ENCODE measurements at places on chromosomes 16 and 17. TPM values are rescaled to one million over a fixed set of nuclear protein-coding genes. Genes with fewer than 3 reads are reported as not detected.

DNA sequence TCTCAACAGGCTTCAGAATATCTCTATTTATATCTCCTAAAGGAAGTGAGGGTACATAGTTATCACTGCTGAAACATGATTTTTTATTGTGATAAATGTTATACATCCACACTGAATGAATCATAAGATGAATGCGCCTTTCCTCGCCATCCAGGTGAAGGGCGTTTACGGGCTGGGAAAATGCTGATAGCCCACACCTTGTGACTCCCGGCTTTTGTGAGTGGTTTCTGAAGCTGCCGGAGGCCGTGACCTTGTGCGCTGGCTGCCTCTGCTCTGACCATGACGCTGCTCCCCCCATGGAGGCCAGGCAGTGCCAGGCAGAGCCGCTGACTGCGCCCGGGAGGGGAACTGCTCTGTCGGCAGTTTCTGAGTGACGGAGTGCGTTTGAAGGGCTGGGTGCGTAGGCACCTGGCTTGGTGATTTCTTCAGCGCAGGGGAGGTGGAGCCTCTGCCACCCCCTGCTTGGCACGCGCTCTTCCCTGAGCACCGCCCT is 97.2 kb downstream of the RAP1GAP2 start:
- no peaks in the 10 kb centered on the region for H3K27me3 ChIP-seq
- no peak for DNase-seq
- H3K36me3 ChIP-seq: no peaks in the 10 kb centered on the region
- H3K27ac ChIP-seq: no peak overlapping the region
- H3K4me1 ChIP-seq: no peaks in the 10 kb centered on the region

Gene ZG16
- total RNA-seq: not detected

DNA sequence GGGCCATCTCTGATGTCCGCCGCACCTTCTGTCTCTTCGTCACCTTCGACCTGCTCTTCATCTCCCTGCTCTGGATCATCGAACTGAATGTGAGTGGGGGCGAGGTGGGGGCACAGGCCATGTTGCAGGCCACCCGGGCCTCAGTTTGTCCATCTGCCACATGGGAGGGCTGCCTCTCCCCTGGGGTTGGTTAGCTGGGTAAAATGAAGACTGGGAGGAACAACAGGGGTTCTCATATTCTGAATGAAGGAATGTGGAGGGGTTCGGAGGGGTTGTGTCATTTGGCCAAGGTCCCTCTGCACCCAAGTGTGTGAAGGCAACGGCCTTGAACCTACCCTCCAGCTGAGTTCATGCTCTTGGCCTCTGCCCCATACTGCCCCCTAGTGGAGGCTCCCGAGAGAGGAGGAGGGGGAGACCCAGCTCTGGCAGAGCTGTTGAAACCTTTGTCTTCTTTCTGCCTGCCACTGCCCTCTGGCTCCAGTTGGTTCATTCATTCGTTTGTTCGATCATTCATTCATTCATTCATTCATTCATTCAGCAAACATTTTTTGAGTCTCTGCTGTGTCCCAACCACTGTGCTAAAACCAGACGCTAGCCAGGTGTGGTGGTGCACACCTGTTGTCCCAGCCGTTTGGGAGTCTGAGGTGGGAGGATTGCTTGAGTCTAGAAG is 11.4 kb upstream of the TCAP start:
- H3K36me3 ChIP-seq: peaks cover 49% of the 10 kb centered on the region
- no peak overlapping the region for H3K27ac ChIP-seq

- no peak for DNase-seq
- H3K27me3 ChIP-seq: no peaks in the 10 kb centered on the region
- no peak overlapping the region for H3K4me3 ChIP-seq
- H3K36me3 ChIP-seq: no peaks in the 10 kb centered on the region
These were observed 84.8 kb downstream of the GLG1 start for GRCh38 chr16:74522160-74522559.

DNA sequence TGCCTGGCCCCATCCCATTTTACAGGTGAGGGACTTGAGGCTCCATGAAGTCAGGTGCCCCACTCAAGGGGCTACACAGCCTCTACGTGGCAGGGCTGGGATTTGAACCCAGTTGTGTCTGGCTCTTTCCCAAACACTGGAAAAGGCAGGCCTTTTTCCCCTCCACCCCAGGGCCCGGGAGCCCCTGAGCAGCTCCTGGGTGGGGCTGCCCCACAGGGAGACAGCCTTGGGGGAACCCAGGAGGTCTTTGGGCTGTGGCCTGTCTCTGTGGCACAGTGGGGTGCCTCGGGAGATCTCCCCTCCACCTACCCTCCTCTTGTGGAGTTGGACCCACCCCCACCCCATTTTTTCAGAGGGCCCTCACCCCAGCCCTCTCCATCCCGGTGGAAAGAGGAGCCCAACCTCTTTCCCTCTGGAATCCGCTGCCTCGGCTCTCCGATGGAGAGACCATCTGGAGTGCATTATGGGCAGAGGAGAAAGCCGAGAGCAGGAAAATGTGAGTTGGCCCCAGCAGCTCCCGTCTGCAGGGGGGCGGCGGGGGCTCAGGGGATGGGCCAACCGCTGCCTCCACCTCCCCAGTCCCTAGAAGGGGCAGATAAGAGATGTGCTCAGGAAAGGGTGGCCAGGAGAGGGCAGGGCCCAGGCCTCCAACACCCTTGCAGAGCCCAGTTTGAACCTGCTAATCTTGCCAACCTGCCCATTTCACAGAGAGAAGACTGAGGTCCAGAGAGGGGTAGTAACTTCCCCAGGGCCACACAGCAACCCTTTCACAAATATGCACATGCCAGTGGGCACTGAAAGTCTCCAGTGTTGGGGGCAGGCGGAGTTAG is 15.4 kb upstream of the TMEM92 start:
- H3K27me3 ChIP-seq: peaks cover 66% of the 10 kb centered on the region
- H3K4me3 ChIP-seq: no peak overlapping the region
- H3K27ac ChIP-seq: no peak overlapping the region

Gene POLR2A
- 199 TPM for total RNA-seq

DNA sequence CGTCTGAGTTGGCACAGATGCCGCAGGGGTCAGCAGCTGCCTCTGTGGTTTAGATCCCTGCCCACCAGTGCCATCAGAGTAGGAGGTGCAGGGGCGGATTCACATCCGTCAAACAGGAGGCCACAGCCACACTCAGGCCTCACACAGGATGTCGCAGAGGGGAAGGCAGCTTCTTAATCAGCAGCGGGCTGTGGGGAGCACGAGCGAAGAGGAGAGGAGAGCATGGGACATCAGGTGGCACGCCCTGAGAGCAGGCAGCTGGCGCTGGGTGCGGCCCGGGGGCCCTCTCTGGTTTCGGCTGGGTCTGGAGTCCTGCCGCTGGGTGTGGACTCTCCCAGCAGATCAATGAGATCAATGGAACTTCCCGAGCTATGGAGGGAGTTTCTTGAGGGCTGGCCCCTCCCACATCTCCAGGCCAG is 9.6 kb downstream of the LLGL2 start:
- H3K27ac ChIP-seq: peak overlapping the region; percentile 69
- peak overlapping the region; percentile 11 for H3K4me3 ChIP-seq
- H3K4me1 ChIP-seq: peaks cover 38% of the 10 kb centered on the region
- H3K36me3 ChIP-seq: peaks cover 12% of the 10 kb centered on the region

DNA sequence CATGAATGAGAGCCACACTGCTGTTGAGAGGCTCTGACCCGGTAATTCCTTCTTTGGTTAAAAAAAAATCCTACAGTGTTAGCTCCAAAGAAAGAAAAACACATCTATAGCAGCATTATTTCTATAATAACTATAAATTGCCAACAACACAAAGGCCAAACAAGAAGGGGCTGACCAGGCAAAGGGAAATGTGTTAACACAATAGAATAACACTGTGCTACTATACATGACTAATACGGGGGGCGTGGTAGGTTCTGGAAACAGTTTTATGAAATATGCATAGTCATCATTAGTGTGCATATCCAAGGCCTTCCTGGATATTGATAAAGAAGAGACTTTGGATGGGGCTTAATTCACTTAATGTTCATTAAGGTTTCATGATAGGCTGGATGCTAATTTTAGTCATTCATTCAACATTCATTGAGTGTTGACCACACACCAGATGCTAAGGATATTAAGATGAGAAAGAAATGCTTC is 50.0 kb upstream of the CCL1 start:
- H3K4me3 ChIP-seq: no peak overlapping the region
- DNase-seq: no peak
- H3K27ac ChIP-seq: no peak overlapping the region
- H3K27me3 ChIP-seq: peaks cover 13% of the 10 kb centered on the region

- H3K27me3 ChIP-seq: no peaks in the 10 kb centered on the region
- no peak for DNase-seq
- no peaks in the 10 kb centered on the region for H3K4me1 ChIP-seq
- H3K4me3 ChIP-seq: no peak overlapping the region
- H3K36me3 ChIP-seq: no peaks in the 10 kb centered on the region
These were observed 37.4 kb downstream of the SRL start for GRCh38 chr16:4204521-4204920.

- no peaks in the 10 kb centered on the region for H3K27me3 ChIP-seq
- no peak overlapping the region for H3K4me3 ChIP-seq
- no peaks in the 10 kb centered on the region for H3K4me1 ChIP-seq
- no peaks in the 10 kb centered on the region for H3K36me3 ChIP-seq
- DNase-seq: no peak
These were observed 718.1 kb upstream of the SOX9 start for GRCh38 chr17:71402661-71403141.

Gene TNFRSF17
- 0.53 TPM for total RNA-seq

GRCh38 chr16:84313921-84314320 is 19.2 kb downstream of the WFDC1 start:
- DNase-seq: no peak
- no peak overlapping the region for H3K27ac ChIP-seq
- no peak overlapping the region for H3K4me3 ChIP-seq

Gene C1QL1
- not detected for total RNA-seq

DNA sequence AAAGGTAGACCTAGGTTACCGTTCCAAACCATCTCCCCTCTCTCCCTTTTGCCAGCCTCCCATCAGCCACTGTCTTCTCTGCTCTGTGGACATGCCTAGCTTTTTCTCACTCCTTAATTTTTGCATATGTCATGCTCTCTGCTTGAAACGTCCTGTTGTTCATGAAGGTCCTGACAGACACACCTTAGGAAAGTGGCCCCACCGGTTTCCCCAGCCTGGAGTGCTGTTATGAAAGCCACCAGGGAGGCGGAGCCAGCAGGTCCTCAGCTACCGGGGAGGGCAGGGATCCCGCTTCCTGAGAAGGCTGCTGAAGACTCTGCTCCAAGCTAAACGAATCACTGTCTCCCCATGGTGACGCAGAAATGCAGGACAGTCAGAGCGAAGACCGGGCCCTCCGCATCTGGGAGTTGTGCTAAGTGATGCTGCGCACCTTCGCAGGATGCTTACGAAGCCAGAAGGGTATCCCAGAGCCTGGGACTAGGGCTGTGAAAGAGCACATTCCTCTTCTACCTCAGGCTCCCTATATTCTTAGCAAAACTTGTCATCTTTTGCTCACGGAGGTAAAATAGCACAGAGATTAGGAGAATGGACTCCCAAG is 2.3 kb upstream of the SLC16A11 start:
- peaks cover 21% of the 10 kb centered on the region for H3K4me1 ChIP-seq
- peak overlapping the region; percentile 70 for H3K27ac ChIP-seq
- H3K27me3 ChIP-seq: peaks cover 21% of the 10 kb centered on the region
- peak overlapping the region; percentile 48 for H3K4me3 ChIP-seq

- H3K27ac ChIP-seq: peak overlapping the region; percentile 78
- H3K4me1 ChIP-seq: peaks cover 44% of the 10 kb centered on the region
- H3K36me3 ChIP-seq: peaks cover 4% of the 10 kb centered on the region
- no peak for DNase-seq
- peaks cover 13% of the 10 kb centered on the region for H3K27me3 ChIP-seq
These were observed 882 bp upstream of the ATP6V0C start for GRCh38 chr16:2512735-2513404.

Gene EFNB3
- total RNA-seq: 0.18 TPM

DNA sequence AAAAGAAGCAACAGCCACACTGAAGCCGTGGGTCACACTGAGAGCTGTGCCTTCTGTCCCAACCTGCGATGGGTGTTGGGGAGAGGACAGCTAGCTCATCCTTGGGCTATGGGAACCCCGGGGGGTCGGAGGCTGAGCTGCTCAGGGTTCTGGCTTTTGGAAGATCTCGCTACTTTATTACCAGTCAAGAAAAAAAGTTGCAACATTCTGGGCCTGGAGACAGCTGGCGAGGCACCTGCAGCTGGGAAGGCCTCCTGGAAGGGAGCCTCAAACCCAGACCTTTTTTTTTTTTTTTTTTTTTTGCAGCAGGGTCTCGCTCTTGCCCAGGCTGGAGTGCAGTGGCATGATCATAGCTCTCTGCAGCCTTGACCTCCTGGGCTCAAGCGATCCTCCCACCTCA is 24.9 kb downstream of the TPSD1 start:
- no peaks in the 10 kb centered on the region for H3K27me3 ChIP-seq
- H3K27ac ChIP-seq: no peak overlapping the region
- no peak for DNase-seq

DNA sequence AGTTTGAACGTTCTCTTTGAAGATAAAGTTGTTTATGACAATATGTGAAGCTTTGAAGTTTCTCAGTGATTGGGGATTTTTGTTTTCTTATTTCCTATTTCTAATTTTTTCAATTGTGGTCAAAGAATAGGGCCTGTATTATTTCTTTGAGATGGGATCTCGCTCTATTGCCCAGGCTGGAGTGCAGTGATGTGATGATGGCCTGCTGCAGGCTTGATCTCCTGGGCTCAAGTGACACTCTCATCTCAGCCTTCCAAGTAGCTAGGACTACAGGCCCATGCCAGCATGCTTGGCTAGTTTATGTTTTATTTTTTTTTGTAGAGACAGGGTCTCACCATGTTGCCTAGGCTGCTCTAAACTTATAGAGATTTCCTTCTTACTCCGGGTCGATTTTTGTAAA is 11.7 kb upstream of the ANKRD40CL start:
- H3K36me3 ChIP-seq: no peaks in the 10 kb centered on the region
- H3K27ac ChIP-seq: no peak overlapping the region
- peaks cover 36% of the 10 kb centered on the region for H3K4me1 ChIP-seq
- DNase-seq: no peak
- no peaks in the 10 kb centered on the region for H3K27me3 ChIP-seq
- H3K4me3 ChIP-seq: no peak overlapping the region

DNA sequence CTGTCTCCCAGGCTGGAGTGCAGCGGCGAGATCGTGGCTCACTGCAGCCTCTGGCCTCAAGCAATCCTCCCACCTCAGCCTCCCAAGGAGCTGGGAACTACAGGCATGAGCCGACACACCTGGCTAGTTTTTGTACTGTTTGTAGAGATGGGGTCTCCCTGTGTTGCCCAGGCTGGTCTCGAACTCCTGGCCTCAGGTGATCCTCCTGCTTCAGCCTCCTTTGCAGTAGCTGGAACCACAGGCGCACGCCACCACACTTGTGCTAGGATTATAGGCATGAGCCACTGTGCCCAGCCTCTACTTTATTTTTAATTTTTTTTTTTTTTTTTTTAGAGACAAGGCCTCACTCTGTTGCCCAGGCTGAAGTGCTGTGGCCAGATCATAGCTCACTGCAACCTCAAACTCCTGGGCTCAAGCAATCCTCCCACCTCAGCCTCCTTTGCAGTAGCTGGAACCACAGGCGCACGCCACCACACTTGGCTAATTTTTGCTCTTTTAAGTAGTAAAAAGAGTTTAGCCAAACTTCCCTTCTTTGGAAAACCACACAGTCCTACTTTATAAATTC is 4.4 kb downstream of the NTAN1 start:
- H3K27ac ChIP-seq: no peak overlapping the region
- DNase-seq: no peak
- peaks cover 3% of the 10 kb centered on the region for H3K4me1 ChIP-seq

Gene FZD2
- 0.20 TPM for total RNA-seq

Gene OR3A3
- total RNA-seq: not detected

GRCh38 chr17:11109106-11109505 is 131.9 kb upstream of the SHISA6 start:
- H3K4me1 ChIP-seq: no peaks in the 10 kb centered on the region
- no peak for DNase-seq
- no peaks in the 10 kb centered on the region for H3K36me3 ChIP-seq
- H3K27ac ChIP-seq: no peak overlapping the region
- no peak overlapping the region for H3K4me3 ChIP-seq

Gene MYADML2
- total RNA-seq: not detected

Gene DGKE
- total RNA-seq: 34.4 TPM

Gene FBXW10B
- 0.85 TPM for total RNA-seq
